Ascending aorta (tissue), 2 donors: ENCODE measurements at places on chromosomes 11 and 22.

- DNase-seq, result no peak
Observed at GRCh38 chr11:36427079-36427478, 83.0 kb downstream of the TRAF6 start.

GRCh38 chr11:95593111-95593510 is 196.5 kb downstream of the FAM76B start:
- DNase-seq, result no peak

DNA sequence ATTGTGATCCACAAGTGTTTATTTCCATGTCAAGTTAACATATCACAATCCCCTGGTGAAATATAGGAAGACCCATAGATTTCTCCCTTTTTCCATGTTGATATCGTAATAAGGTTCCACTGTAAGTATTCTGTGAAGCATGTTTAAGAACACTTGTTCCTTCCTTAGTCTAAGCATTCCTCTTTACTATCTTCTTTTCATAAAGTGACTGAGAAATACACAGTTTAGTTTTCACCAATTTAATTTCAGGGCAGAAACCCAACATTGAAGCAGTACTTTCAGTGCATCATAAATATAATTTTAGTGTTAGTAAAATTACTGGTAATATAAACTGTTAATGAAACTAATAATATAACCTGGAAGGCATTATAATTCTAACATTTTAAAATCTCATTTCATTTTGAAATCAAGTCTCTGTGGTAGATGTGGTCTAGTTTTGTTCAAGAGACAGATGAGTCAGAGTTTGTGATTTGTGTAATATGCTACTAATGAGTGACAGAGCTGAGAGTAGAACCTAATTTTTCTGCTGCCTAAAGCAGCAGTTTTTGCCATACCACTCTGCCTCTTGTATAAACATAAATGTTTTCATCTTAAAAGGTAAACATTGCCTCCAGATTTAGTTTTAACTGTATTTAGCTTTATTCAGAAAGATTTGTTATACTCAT is 79.4 kb downstream of the ATM start:
- DNase-seq, result no peak

GRCh38 chr11:72576243-72576595 is 98.0 kb downstream of the PDE2A start:
- no peak for DNase-seq
